Omental fat pad (tissue), 4 donors: ENCODE measurements at places on chromosomes 2 and 18. TPM values are rescaled to one million over a fixed set of nuclear protein-coding genes. Genes with fewer than 3 reads are reported as not detected.

GRCh38 chr2:193539188-193539587 lies 1344.5 kb upstream of the TMEFF2 start:
- DNase-seq: no peak

- DNase-seq: no peak
These were observed 79.0 kb upstream of the TAF1B start for GRCh38 chr2:9764153-9764778.

DNA sequence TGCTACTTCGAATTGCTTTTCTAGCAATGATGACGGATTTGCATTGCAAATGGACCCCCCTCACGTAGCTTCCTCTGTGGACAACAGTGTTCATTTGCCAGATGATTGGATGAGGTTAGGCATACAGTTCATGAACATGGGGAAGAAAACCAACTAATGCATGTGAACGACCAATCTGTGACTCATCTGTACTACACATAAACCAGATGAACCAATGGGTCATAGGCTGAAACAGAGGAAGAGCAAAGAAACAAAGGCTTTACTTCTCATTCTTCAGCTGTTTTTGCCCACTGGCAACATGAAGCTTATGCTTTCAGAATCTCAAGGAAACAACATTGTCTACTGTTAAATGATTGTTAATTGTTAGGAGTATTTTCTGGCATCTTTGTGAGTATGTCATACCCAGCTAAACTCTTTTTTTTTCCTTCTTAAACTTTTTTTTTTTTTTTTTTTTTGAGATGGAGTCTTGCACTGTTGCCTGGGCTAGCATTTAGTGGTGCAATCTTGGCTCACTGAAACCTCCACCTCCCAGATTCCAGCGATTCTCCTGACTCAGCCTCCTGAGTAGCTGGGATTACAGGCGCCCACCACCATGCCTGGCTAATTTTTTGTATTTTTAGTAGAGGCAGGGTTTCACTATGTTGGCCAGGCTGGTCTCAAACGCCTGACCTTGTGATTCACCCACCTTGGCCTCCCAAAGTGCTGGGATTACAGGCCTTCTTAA lies 35.5 kb downstream of the EFEMP1 start:
- no peak for DNase-seq

GRCh38 chr2:128269990-128270671 lies 48.5 kb downstream of the HS6ST1 start:
- DNase-seq: no peak

- no peak for DNase-seq
These were observed 239.8 kb downstream of the FHOD3 start for GRCh38 chr18:36537289-36537688.

DNA sequence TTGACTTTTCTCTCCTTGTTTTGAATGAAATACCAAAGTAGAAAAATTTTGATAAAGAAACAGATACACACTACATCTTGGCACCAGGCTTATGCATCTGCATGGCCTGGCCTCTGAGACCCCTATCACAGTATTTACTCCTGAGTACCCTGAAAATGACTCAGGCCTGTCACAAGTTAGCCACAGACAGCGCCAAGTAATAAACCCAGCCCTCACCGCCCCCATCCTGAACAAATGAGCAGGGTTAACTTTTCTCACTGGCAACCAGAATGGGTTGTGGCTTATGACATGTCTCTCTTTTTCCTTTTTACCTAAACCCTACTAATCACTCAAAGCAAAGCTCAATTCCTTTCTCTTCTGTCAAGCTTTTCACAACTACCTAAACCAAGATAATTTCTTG lies 35.3 kb downstream of the SPRED2 start:
- DNase-seq: no peak

- DNase-seq: no peak
These were observed 171.5 kb downstream of the CELF4 start for GRCh38 chr18:37393945-37394609.

DNA sequence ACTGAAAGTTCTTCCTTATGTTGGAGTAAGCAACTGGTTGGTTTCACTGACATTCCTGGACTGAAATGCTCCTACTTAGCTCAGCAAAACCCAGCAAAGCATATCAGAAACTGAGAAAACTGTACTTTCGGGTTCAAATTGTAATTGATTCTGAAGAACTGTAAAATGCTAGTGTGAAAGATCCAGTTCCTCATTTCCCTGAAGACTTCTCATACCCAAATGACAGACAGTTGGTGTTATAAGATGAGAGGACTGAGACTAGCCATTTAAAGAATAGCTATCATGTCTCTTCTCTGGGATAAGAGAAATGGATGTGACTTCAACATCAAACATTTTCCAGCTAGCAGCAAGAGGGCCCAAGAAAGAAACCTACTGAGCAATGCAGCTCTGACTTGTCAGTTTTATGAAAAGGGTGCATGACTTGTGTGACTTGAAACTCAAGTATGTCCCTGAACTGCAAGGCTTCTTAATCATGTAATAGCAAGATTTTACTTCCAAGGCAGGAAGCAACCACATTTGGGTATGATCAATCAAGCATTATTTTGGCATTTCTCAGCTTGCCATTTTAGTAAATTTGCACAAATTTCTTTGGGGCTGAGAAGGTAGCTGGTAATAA lies 420.3 kb upstream of the MMADHC start:
- no peak for DNase-seq

- DNase-seq: no peak
These were observed 54.5 kb upstream of the UPP2 start for GRCh38 chr2:158047156-158047611.

DNA sequence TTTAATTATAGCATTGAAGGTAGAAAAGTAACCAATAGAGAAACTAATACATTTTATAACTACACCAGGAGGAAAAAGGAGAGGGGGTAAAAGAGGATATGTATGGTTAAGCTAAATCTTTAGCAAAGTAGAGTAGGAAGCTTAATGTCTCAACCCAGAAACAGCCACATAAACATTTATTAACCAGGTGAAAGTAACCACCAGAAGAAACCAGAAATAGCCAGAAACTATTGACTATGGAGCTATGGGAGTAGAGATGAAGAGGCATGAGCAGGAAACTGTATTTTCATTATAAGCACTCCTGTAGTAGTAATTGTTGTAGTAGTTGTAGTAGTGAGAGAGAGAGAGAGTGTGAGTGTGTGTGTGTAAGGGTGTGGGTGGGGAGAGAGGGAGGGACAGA lies 617.5 kb upstream of the CHAC2 start:
- DNase-seq: no peak

GRCh38 chr18:36744261-36744876 lies 84.4 kb downstream of the TPGS2 start:
- no peak for DNase-seq

Gene STRADB
- 25.2 TPM for total RNA-seq

DNA sequence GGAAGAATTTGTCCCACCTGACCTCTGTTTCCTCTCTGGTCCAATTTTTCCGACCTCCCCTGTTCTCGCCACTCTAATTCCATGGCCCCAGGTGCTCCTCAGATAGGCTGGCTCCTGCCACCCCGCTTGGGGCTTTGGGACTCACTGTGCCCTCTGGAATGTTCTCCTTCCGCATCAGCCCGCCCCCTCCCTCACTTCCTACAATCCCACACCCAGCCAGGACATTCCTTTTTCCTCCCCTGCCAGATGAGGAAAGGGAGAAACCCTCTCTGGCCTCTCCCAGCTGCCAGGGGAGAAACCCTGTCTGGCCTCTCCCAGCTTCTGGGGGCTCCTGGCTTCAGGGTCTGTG lies 3.1 kb upstream of the OR6B2 start:
- DNase-seq: no peak

- no peak for DNase-seq
These were observed 281.7 kb upstream of the LRATD1 start for GRCh38 chr2:14350856-14351255.

Gene STARD6
- total RNA-seq: not detected

- no peak for DNase-seq
These were observed 258.0 kb downstream of the DOK6 start for GRCh38 chr18:69658685-69659084.

DNA sequence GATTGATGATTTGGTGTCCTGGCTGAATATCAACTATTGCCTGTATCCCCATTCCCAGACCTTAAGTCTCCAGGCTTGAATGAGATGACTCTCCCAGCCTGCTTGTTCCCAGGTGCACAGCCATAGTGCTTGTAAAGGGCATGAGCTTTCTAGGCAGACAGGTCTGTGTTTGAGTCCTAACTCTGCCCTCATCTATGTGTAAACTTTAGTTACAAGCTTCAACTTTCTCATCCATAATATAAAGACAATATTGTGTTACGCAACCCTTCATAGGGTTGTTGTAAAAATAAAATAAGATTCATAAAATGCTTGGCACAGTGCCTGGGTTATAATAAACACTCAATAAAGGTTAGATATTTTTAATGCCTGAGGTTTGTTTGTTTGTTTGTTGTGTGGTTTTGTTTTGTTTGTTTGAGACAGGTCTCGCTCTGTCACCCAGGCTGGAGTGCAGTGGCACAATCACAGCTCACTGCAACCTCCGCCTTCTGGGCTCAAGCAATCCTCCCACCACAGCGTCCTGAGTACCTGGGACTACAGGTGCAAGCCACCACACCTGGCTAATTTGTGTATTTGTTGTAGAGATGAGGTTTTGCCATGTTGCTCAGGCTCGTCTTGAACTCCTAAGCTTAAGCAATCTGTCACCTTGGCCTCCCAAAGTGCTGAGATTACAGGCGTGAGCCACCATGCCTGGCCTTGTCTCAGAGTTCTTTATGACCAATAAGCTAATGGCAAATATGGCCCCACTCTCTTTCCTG lies 89.4 kb upstream of the MAPRE2 start:
- DNase-seq: no peak

DNA sequence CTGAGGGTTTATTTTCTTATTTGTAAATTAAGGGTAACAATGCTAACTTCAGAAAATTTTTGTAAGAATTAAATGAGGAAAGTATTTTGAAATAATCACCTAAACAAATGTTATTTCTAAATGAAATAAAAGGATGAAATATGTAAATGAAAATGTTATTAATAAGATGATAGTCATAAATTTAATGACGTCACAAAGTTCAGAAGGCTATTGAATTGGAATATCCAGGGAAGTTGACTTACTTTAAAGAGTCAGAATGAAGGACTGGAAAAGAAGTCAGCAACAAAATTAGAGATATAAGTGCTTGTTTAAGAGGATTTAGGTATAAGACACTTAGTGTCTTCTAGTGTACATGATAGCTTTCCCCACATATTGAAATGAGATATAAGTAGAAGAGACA lies 732.6 kb upstream of the CDH7 start:
- no peak for DNase-seq

Gene MOGAT1
- 2.4 TPM for total RNA-seq

DNA sequence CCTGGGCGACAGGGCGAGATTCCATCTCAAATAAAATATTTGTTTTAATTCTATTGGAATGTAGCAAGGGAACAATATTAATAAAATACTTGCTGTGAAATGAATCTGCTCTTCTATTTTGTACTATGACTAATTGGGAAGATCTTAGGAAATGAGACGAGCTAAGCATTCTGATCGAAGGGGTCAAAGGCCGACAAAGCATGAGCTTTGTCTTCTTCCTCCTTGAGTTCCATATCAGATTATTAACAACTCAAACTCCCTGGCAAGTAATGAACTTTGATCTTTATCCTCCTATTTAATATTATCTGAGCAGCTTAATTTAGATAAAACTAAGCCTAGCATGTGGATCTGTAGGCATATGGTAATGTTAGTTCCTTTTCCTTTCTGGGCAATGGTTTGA lies 15.5 kb downstream of the GEMIN6 start:
- no peak for DNase-seq

DNA sequence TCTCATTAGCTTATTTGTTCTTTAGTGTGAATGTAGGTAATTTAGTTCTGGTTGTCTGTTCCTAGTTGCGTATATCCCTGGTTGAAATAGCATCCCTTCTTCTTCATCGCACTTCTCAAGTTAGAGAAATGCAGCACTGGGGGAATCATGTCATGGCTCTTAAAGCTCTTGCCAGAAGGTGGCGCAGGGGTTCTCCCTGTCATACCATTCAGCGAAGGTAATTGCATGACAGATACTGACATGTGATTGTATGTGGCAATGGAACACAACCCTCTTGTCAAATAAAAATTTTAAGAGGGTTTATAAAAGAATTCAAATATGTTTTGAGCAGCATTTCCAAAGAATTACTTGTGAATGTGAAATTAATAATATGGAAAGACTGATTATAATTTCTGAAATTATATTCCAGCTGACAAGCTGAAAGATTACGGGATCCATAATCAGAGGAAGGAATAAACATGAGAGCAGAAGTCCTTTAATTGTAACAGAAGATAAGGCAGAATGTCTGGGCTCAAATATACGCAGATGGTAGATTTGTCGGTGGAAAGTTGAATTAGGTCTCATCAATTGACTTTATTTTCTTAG lies 411.7 kb downstream of the DSEL start:
- peak; percentile 27 for DNase-seq

DNA sequence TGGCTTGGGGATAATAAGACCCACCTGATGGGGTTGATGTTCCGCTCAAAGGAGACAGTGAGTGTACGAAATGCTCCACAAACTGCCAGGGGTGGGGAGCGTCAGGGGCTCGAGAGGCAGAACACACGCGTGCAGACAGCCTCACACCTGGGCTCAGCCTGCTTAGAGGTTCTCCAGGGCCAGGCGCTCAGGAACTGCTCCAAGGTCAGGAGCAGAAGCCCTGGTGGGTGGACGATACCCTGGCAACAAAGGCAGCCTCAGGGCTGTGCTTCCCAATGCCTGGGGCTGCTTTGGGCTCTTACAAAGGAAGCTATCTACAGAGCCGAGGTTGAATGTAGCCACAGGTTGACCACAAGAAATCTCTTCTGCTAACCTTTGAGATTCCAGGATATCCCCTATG lies 114.4 kb downstream of the CLIP4 start:
- DNase-seq: no peak

Gene ACMSD
- not detected for total RNA-seq

Gene PSMA8
- not detected for total RNA-seq

- DNase-seq: no peak
These were observed 427.9 kb upstream of the POU3F3 start for GRCh38 chr2:104425850-104426595.

Gene UGT1A1
- not detected for total RNA-seq

- DNase-seq: no peak
These were observed 275.8 kb downstream of the LNPK start for GRCh38 chr2:175726223-175726622.

GRCh38 chr18:2009942-2010697 lies 561.2 kb downstream of the METTL4 start:
- no peak for DNase-seq

Gene DOK1
- 24.5 TPM for total RNA-seq

DNA sequence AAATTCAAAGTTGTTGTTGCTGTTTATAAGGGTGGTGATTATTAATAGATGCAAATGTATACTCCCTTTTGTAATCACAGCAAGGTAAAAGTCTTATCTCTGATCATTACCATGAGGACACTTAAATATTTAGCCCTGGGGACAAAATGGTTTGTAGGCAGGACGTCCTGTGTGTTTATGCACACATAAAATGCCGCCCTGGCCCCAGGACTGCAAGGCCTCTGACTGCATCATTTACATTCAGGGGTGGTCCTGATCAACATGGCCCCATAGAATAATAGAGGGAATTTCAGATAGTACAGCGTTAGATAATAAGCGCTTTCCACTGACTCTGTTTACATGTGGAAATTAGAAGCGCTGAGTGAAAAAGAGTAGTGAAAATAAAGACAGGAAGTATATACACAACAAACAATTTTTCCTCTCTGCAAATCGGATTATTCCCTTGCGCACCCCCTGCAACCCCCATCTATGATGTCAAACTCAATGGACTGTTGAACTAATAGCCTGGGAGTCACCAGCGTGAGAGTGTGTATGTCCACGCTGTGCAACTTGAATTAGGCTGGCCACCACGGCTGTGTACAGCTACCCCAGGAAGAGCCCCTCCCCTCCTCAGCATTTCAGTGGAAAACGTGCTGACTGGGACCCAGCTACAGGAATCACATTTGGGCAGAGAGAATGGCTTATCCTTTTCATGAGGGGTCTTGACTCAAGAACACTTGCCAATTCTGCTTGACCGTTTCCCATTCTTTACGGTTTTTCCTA lies 291.5 kb downstream of the SOX11 start:
- no peak for DNase-seq
